ENCODE measurements at places on chromosomes 5 and 9.

DNA sequence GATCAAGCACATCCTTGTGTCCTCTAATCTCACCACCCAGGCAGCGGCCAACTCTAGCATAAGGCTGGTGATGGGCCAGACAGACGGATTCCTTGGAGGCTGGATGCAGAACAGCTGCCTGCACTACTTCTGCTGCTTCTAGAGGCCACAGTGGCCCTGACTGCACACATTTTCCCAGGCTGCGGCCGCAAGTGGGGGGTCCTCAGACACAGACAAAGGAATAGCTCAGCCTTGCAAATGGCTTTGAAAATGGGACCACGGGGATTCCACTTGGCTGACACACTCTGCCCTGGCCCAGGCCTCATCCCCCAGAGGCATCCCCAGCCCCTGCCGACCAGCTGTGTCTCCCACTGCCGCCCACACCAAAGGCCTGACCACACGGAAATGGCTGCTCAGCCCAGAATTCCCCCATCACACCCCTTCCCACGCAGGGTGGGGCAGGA, 540.8 kb downstream of the BNC2 start:
- peak; percentile 57 for DNase-seq

- no peak for DNase-seq
Measured at GRCh38 chr5:90274216-90274615, 135.3 kb downstream of the CETN3 start.

GRCh38 chr9:63859475-63860215, 1425.4 kb downstream of the FOXD4L5 start:
- peak; percentile 0 for DNase-seq

GRCh38 chr5:13625616-13626198, 318.8 kb downstream of the DNAH5 start:
- peak; percentile 1 for DNase-seq

- DNase-seq: no peak
Measured at GRCh38 chr5:149789835-149790234, 59.7 kb downstream of the PPARGC1B start.

GRCh38 chr9:133713960-133714495, 24.1 kb downstream of the SARDH start:
- DNase-seq: no peak

GRCh38 chr5:22390888-22391287, 462.3 kb downstream of the CDH12 start:
- no peak for DNase-seq

- DNase-seq: no peak
Measured at GRCh38 chr9:112042244-112042638, 132.9 kb downstream of the SUSD1 start.

DNA sequence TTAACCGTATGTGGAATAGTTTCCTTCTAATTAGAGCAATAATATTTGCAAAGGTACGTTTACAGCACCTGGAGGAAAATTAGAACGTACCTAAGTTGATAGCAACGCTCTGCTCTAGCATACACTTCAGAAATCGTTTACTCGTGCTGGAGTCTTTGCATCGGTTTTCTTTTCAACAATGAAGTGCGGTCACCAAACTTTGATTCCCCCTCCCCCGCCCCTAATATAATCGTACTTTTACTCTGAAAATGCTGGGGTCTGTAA, 506 bp downstream of the ADAMTS19 start:
- DNase-seq: no peak

GRCh38 chr9:130786526-130786925, 48.5 kb upstream of the ABL1 start:
- DNase-seq: no peak

DNA sequence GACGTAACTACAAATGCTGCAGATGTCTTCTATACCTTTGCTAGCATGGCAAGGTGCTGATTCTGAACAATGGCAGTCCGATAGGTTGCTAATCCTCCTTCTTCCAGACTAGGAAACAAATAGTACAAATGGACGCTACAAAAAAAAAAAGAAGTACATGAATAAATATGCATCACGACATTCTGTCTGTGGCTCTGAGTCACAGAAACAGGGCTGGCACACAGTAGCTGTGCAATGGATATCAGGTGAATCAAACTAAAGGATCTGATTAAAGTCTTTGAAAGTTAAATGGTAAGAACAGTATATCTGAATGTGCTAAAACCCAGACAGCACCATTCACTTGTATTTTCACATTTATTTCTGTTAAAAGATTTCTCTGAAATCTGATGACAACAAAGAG, 96.2 kb downstream of the DROSHA start:
- no peak for DNase-seq
